Activated naive CD4-positive, alpha-beta T cell (primary cell): ENCODE measurements at places on chromosomes 1 and 21.

- DNase-seq = no peak
Measured at GRCh38 chr1:35863881-35864625, 19.0 kb upstream of the AGO1 start.

DNA sequence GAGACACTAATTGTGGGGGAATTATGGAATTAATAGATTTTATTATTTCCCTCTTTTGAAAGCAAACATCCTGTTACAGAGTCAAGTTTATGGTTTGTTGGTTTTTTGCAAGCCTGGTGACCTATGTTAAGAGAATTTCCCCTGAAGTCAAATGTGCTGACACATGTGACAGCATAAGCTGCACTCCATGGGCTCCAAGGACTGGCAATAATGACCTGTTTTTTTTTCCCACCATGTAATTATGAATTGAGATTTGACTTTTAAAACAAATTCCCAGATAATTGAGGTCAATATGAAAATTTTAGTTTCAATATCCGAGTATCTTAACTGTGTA, 242.5 kb upstream of the SGIP1 start:
- no peak for DNase-seq

GRCh38 chr1:177077734-177078499, 86.6 kb downstream of the ASTN1 start:
- DNase-seq = no peak

- no peak for DNase-seq
Measured at GRCh38 chr1:151763990-151764389, 694 bp upstream of the MRPL9 start.

- DNase-seq = no peak
Measured at GRCh38 chr1:25451908-25452307, 21.2 kb downstream of the MACO1 start.
